ENCODE measurements at places on chromosomes 12 and 14.

DNA sequence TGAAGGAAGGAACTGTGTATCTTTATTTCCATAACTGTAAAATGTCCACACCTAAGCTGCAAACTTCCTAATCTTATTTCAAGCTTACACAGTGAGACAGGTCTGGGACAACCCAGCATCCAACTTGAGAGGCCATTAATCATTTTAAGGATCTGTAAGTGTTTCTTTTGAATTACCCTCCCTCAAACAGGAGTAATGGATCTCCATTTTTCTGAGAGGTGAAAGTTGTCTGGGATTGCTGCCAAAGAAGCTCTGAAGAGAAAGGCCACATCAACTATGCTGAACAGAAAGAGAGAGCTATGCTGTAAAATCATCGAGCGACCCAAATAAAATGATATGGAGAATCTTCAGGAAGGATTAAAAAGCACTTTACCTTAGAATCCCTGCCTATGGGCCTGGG, 131.7 kb upstream of the CPNE8 start:
- DNase-seq, result no peak

DNA sequence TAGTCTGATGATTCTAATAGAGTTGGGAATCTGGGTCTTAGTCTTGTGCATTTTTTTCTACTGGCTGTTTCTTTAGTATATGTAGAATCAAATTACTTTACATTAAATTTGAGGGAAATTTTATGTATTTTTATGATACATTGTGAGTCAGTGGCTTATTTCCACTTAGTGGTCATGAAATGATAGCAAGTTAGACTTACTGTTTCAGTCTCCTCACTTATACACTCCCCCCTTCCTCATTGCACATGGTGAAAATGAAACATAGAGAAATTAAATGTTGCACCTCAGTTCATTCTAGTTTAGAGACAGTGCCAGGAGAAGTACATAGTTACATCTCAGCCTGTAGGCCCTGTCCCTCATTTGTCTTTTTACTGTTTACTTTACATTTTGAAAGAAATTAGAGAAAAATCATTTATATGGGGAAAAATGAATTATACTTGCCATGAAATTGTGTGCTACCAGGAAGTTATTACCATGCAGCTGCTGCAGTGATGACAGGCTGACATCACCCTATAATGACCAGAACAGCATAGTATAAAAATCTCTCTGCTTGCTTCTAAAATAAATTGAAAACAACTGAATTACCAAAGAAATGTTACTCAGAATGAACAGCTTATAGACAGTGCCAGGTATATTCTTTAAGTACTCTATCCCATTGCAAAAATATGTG, 113.2 kb downstream of the TRMT5 start:
- DNase-seq, result no peak

- no peak for DNase-seq
Observed at GRCh38 chr12:109888179-109889020, 8.1 kb upstream of the GLTP start.

GRCh38 chr12:7295529-7295928, 8.3 kb upstream of the ACSM4 start:
- no peak for DNase-seq

GRCh38 chr12:104358353-104359003, 54.9 kb downstream of the EID3 start:
- DNase-seq, result no peak

- no peak for DNase-seq
Observed at GRCh38 chr12:110733900-110734299, 8.8 kb downstream of the PPP1CC start.

DNA sequence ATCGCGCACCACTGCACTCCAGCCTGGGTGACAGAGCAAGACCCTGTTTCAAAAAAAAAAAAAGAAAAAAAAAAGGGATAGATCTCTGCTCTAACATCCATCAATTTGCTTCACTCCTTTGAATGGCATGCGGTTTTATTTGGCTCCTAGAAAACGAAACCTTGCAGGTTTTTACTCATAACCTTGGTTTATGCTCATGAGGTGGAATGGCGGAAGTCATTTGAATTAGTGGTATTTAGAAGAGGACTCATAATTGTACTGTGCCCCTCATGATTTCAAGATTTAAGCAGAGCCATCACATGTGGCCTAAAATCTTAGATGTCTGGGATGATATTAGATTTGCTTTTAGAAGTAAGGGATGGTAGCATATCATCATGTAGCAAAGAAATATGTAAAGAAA, 29.4 kb downstream of the RBMS2 start:
- DNase-seq, result no peak

DNA sequence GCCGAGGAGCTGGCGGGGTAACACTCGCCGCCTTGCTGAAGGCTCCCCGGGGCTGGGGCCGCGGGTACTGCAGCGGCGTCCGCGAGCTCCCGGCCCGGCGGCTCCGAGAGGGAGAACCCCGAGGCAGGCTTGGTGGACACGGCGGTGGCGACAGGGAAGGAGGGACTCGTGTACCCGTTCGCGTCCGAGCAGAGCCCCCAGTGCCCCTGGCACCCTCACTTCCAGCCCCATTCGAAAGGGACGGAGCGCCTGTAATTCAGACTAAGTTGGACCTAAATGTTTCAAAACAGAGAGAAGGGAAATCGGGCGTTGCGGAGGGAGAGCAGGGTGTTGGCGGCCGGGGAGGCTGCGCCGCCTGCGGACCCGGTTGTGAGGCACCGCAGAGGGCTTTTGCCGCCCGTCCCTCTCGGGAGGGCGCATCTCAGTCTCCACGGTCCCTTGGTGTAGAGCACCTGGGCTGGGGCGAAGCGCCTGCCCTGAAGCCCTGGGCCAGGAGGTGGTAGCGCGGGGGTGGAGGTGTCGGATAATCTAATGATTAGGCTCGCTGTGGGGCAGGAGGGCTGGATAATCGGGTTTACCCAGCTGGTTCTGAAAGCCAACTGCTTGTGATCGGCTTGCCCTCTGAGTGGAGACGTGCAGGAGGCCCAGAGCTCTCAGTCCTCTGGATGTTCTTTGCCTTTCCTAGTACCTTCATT, 771 bp downstream of the DAAM1 start:
- DNase-seq, result peak; percentile 69

- no peak for DNase-seq
Observed at GRCh38 chr14:101828046-101828445, 66.5 kb downstream of the PPP2R5C start.

GRCh38 chr14:106044949-106045596, 518.7 kb downstream of the TMEM121 start:
- DNase-seq, result no peak

Measured in C1 segment of cervical spinal cord (tissue), 14 donors.